ENCODE measurements at places on chromosomes 5 and 9. TPM values are rescaled to one million over a fixed set of nuclear protein-coding genes. Genes with fewer than 3 reads are reported as not detected.

- DNase-seq: no peak
These were observed 402.3 kb upstream of the ADAMTSL1 start for GRCh38 chr9:18071651-18072060.

GRCh38 chr9:113599646-113600022, 136.1 kb downstream of the RGS3 start:
- no peak for DNase-seq

DNA sequence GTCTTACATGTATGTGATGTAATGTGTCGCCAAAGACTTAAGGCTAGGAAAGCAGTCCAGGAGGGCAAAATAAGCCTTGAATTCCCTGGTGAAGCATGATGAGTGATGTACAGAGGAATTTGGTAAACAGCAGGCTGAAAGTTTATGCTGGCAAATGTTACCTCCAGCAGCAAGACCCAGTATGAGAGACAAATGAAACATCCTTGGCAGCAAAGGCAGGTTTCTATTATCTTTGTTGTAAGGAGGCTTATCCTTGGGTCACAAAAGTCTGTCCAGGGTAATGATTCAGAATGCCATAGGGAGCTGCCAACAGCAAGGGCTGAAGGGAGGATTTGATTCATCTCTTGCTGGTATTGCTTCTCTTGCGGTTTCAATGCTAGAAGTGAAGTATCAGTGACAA, 75.9 kb upstream of the HTR4 start:
- DNase-seq: no peak

DNA sequence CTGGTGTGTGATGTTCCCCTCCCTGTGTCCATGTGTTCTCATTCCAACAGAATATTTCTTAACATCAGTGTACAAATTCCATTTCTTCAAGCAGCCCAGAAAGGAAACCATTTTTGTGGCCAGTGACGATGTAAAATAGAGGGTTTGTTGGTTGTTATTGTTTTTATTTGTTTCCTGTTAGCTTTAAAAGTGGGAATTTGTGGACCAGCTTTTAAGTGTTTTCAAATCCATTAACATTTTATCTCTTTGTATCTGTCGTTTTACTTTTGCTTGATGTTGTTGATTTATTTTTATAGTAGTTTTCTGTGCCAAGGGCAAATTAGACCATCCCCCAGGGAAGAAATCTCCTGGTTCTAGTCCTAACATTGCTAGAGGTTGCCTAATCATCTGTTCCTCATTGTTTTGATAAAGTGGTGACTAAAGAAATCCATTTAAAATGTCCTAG, 100.0 kb downstream of the GDNF start:
- no peak for DNase-seq

Gene SPEF2
- 4.0 TPM for polyA plus RNA-seq

Gene PCDHB4
- polyA plus RNA-seq: not detected

Gene SFXN1
- 75.9 TPM for polyA plus RNA-seq
